Left hindlimb (tissue), 1 donor: ENCODE measurements at places on chromosomes 6 and 20.
A peak's percentile ranks its signal among the peaks of the same experiment; 100 is the strongest.

- no peak for DNase-seq
These were observed 816.3 kb downstream of the DHX35 start for GRCh38 chr20:39778431-39778830.

GRCh38 chr6:113445201-113445600 is 411.9 kb upstream of the MARCKS start:
- no peak for DNase-seq

- DNase-seq = no peak
These were observed 21.5 kb downstream of the NINL start for GRCh38 chr20:25563876-25564275.

- no peak for DNase-seq
These were observed 570 bp upstream of the ANKS1A start for GRCh38 chr6:34888514-34888856.

DNA sequence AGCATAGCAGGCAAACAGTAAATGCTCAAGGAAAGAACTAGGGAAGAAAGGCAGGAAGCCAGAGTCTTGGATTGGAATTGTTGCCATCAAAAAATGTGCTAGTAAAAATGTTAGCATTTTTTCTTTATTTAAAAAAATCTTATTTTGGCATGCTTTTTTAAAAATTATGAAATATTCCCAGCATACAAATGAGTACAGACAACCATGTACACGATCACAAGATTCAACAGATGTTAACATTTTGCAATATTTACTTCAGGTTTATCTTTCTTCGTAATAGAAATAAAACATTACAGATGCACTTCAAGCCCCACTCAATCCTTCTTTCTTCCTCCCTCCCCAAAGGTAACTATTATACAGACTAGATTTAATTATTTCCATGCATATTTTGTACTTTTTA is 27.4 kb upstream of the NOP56 start:
- DNase-seq = no peak

DNA sequence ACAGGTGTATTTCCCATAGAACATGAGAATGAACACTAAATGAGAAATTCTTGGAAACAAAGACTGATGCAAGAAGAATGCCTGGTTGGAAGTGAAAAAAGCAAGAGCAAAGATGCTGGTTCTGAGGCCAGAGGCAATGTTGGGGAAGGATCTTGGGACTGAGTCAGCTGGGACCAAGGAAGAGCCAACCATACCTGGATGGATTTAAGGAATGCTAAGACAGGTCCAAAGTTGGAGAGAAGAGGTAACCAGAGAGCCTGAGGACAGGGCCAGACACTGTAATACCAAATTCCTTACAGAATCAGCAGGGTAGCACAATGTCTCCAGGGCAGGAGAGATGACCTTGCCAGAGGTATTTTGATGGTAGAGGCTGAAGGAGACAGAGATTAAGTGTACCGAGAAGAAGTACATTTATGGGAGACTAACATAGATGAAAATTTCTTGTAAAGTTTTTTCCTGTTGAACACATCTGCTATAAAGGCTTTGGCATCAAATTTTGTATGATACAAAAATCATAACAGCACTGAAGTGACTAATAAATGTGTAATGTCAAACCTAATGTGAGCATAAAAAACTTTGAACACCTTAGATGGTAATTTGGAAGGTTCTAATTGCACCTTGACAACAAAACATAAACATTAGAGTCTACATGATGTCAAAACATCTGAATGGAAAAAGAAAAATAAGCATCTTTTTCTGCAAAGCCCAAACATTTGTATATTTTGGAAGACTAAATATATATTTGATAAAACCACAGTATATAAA is 221.7 kb upstream of the MARCKS start:
- DNase-seq = no peak

DNA sequence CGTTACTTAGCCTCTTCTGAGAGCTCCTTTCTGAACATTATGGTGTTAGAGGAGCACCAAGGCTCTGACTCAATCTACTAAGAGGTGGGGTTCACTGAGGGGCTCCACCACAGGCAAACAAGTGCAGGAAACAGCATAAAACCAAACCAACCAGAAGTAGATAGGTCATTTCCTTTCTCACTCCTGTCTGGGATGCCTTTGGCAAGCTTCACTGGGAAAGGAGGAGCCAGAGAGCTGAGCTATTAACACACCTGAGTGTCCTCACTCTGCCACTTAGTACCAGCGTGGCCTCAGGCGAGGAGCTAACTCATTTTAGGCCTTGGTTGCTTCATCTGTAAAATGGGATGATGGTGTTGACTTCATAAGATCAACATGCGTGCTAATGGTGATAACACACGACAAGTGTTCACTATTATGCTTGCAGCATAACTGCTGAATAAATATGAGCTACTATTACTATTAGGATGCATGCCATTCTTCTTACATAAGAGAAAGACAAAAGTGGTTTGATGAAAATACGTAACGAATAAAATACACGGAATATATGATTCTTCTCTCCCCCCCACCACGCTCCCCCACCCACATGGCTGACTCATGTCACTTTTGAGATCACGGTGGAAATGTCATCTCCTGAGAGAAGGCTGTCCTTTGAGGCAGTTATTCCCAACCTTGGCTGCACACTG is 185.4 kb downstream of the BCAS1 start:
- no peak for DNase-seq

DNA sequence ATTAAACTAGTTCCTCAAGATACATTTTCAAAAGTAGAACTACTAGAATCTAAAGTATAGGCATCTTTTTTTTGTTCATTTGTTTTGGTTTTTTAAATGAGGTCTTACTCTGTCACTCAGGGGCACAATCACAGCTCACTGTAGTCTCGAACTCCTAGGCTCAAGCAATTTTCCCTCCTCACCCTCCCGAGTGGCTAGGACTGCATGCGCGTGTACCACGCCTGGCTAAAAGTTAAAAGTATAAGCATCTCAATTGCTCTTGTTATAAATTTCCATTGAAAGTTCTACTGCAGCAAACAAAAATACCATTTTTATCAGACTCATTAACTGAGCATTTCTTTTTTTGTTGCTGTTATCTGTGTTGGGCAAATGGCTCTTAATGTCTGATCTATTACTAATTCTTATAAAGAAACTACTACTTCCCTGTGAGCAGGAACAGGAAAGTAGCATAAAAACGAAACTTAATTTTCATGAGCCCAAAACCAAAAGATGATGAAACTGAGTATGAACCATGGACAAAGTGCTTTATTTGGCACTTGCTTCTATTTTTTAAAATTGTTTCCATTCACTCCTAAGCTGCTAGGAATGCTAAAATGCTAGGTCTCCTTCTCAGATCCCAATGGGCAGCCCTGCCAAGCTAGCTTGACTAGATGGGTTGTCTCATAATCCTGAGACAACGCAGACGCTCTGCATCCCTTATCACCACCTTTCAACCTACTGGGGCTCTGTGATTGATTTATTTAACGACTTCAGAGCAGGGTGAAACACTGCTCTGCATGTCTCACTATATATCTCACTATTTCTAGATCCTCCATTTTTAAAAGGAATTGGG is 36.9 kb downstream of the TRPC4AP start:
- no peak for DNase-seq

- peak; percentile 97 for DNase-seq
These were observed 94.5 kb upstream of the PTPN1 start for GRCh38 chr20:50415516-50416268.

DNA sequence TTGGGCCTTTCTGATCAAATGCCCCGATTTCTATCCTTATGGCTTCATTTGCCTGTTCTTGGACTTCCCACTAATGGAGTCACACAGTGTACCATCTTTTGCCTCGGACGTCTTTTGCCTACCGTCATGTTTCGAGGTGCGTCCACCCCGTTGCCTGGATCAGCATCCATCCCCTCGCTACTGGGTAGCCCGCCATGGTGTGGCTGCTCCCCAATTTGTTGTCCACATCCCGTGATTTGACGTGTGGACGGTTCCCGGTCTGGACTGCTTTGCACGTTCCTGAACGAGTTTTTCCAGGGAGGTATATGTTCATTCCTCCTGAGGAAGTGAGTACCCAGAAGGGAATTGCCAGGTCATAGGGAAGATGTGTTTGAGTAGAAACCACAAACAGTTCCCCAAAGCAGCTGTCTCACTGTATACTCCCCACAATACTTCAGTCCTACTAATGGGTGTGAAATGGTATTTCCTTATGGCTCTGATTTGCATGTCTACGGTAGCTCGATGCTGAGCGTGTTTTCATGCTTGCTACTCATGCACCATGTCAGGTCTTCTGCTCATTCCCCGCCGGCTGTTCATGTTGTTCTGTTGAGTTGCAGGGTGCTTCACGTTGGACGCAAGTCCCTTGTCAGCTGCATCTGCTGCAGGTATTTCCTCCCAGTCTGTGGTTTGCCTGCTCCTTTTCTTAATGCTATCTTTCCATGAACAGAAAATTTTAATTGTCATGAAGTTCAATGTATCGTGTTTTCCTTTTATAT is 86.8 kb upstream of the AFDN start:
- no peak for DNase-seq

DNA sequence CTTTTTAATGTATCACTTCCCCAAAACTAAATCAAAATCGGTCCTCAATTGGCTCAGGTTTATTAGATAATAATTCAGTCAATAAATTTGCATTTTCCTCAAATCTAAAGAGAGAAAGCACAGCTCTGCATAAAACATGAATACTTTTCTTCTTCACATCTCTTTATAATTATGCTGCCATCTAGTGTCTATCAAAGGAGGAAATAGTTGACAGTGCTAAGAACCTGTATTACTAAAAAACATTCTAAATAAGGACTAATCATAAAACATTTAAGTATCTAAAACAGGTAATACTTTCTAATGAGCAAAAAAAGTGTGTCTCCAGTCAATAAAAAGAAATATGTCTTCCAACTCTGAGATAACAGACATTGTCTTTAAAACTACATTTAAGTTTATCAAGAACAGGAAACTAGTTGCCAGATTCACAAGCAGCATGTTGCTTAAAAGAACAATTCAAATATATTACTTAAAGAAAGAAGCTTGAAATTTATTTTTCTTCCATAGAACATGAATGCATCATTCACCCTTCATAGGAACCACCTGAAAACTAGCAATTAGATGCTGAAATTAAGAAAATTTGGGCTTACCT is 56.5 kb upstream of the DST start:
- no peak for DNase-seq

DNA sequence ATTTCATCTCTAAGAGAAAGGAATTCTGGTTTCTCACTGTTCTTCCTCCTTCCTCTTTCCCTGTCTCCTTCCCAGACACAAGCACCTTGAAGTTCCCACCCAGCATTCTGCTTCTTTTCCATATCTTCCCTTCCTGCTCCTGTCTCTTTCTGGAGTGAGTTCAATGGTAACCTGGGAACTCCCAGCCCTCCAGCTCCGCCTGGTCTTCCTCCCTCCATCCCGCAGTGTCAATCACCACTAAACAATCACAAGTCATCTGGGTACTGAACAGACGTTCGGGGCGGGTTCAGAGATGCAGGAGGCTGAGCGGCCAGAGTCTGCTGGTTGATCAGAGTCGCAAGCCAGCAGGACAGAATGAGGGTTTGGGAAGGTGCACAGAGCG is 7.7 kb downstream of the TTBK1 start:
- no peak for DNase-seq

DNA sequence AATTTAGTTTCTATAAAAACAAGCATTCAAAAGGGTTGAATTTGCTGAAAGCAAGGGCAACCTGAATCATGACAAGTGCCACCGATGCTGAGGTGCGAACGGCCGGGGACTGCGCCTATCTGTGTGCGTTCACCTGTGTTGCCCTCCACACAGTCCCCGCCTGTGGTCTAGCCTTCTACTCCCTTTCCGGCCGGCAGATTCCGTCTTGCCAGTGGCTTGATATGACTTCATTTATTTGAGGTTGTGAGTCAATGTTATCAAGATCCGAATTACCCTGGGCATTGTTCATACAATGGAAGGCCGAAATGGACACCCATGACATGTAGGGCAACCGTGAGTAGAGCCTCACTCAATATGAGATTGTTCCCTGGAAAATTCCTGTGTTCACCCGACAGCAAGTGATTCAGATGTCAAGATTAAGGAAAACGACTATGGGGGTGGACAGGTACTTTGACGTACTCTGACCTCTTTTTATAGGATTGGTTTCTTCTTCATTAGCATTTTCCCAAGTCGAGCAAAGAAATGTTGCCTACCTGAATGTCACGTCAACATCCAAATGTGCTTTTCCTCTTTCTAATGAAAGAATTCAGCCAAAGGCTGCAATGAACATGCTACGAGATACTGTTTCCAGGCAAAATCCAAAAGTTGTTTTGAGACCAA is 41.1 kb upstream of the NEDD9 start:
- no peak for DNase-seq

GRCh38 chr20:42370075-42370474 is 751.9 kb upstream of the CHD6 start:
- DNase-seq = no peak

- no peak for DNase-seq
These were observed 238.6 kb upstream of the PMEPA1 start for GRCh38 chr20:57948180-57948955.

DNA sequence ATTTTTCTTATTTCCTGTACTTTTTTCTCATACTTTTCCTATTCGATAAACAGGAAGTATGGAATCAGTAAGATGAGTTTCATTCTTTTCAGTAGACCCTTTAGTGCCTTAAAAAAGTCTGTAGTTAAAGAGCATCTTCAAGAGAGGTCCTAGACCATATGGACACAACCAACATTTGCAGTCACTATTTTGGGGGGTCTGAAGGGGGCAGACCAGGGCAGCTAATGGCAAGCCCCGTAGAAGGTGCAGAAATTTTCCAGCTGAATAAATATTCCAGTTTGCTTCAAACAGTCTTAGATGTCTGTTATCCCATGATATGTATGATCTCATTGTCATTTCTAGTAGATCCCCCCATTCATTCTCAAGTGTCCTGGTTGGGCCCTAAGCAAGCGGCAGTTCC is 52.8 kb downstream of the MAP3K5 start:
- no peak for DNase-seq

GRCh38 chr6:170114187-170114945 is 176.5 kb downstream of the DLL1 start:
- peak; percentile 19 for DNase-seq

- no peak for DNase-seq
These were observed 31.2 kb upstream of the HBS1L start for GRCh38 chr6:135085700-135086413.
